Femur (tissue), 1 donor: ENCODE measurements at places on chromosomes 11 and 22.
A peak's percentile ranks its signal among the peaks of the same experiment; 100 is the strongest.

- DNase-seq = peak; percentile 6
These were observed 113.0 kb upstream of the FGF3 start for GRCh38 chr11:69931994-69932910.

DNA sequence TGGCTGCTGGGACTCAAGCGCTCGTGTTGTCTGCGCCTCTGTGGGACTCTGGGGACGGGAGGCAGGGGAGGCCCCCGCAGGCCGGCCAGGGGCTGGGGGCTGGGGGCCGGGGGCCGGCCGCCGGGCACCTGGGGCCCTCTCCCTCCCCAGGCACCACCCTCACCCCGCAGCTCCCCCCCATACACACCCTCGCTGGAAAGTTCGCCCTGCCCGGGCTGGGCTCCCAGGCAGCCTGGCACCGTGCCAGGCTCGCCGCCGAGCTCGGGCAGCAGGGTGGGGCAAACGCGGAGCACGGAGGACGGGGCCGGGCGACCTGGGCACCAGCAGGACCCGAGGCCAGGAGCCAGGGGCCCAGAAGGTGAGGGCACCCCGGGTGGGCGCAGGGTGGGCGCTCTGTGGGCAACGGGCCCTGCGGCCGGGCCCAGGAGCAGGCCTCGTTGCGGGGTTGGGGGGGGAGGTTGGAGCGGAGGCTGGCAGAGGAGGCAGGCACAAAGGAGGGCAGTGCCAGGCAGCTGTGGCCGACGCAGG lies 76.7 kb upstream of the WNT7B start:
- DNase-seq = peak; percentile 79

- no peak for DNase-seq
These were observed 6.4 kb upstream of the CCDC86 start for GRCh38 chr11:60835534-60835846.

DNA sequence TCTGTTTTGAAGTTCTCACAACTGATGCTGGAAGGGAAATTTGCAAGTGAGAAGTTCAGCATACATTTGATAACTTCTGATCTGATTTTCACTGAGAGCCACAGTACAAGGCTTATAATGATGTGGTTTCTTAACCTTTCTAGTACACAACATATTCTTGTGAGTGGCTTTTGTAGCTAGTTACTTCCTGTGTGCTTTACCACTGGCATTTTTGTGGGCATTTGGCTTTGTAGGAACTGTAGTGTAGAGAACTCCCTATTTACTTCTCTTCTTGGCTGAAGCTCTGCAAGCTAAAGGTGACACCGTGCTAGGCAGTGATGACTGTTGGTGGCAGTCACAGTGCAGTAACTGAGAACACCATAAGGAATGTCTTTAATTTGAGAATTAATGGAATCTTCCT lies 14.9 kb downstream of the USP47 start:
- DNase-seq = peak; percentile 27

DNA sequence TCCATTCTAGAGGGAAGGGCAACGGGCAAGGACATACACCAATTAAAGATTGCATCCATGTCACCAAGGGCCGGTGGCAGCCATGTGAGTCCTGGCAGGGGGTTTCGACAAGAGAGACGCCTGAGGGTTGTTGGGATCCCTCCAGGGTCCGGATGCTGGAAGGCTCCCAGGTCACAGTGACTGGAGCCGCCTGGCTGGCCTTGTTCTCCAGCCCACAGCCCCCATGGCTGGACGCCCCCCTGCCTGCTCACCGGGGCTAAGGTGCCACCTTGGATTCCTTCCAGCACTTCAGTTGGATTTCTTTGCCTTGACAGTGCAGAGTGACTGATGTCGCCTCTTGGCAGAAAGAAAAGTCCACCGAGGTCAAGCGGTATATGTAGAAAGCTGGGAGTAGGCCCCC lies 42.6 kb downstream of the ANO1 start:
- DNase-seq = no peak

- peak; percentile 87 for DNase-seq
These were observed 29.0 kb downstream of the RTN4R start for GRCh38 chr22:20238901-20239675.

GRCh38 chr11:12161137-12161536 lies 50.7 kb downstream of the MICAL2 start:
- DNase-seq = no peak

DNA sequence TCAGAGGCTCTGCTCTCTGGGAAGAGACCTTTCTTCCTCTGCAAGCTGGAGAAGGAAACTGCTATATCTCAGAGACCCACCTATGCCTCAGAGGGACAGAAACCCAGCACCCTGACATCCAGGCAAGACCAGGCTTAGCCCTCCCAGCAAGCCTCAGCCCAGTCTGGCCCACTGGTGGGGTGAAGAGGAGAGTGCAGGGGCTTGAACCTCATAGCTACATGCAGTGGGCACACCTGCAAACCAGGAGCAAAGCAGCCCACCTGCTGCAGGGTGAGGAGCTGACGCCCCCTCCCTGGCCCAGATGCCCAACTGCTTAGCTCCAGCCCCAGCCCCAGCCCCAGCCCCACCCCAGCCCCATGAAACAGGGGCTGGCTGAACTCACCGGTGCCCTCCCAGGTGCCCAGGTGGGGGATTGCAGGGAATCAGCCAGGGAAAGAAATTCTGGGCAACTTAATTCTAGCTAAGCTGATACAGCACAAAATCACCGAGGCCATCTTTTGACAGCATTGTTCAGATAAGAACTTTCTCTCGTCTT lies 246.8 kb downstream of the BUD13 start:
- no peak for DNase-seq
